NCI-H748 treated with DMSO at 0.1 percent for 48 hours (cell line): ENCODE measurements at places on chromosomes 1 and 21.

DNA sequence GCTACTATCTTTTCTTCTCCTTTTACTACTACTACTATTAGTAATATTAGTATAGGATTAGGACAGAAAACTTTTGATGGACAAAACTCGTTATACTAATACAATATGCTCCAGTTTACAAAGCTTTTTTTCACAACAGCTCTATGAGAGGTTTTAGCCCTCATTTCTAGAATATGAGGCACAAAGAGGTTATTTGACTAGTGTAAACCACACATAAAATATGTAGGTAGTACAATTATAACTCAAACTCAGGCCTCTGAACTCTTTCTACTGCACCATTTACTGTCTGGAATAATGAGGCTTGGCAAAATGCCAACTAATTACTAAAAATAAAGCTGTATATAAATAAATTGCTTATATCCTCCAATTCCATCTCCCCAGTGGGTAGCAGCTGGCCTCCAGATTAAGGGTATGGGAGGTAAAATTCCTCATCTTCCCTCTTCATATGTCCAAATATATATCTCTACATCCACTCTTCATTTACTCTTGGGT is 99.9 kb downstream of the LYST start:
- no peak for DNase-seq

GRCh38 chr1:57916041-57916440 is 492.2 kb upstream of the DAB1 start:
- no peak for DNase-seq

DNA sequence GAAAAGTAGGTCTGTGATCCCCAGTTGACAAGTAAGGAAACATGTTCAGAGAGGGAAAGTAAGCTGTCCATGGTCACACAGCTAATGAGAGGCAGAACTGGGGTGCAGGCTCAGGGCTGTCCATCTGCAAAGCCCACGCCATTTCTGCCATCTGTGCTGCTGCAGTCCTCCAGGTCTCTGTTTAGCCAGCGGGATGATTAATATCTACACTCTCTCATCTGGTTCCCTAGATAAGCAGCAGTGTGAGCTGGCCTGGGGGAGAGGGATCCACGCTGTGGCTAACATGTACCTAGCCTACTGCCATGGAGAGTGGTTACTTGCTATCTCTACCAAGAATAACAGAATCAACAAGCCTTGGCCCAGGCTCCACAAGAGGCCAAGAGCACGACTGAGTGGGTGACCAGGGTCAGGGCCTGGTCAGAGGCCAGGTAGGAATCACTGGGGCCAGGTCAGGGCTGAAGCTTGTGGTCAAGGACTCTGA is 75.2 kb downstream of the TRABD2B start:
- no peak for DNase-seq

- DNase-seq: no peak
These were observed 29.8 kb downstream of the GPA33 start for GRCh38 chr1:167060141-167061072.

DNA sequence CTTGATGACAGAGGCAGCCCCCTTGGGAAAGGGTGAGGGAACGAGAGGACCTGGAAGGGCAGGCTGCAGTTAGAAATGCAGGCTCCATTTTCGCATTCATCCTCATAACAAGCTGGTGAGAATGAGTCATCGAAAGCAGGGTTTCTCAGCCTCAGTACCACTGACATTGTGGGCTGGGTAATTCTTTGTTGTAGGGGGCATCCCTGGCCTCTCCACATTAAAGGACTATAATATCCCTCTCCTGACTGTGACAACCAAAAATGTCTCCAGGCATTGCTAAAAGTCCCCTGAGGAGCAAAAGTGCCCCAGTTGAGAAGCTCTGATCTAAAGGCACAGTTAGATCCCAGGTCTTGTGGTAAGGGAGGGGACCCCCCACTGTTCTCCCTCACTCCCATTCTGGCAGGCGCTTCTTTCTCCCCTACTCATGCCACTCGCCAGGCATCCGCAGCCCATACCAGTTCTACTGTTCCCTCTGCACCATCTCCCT is 20.4 kb downstream of the KCNN3 start:
- DNase-seq: no peak

DNA sequence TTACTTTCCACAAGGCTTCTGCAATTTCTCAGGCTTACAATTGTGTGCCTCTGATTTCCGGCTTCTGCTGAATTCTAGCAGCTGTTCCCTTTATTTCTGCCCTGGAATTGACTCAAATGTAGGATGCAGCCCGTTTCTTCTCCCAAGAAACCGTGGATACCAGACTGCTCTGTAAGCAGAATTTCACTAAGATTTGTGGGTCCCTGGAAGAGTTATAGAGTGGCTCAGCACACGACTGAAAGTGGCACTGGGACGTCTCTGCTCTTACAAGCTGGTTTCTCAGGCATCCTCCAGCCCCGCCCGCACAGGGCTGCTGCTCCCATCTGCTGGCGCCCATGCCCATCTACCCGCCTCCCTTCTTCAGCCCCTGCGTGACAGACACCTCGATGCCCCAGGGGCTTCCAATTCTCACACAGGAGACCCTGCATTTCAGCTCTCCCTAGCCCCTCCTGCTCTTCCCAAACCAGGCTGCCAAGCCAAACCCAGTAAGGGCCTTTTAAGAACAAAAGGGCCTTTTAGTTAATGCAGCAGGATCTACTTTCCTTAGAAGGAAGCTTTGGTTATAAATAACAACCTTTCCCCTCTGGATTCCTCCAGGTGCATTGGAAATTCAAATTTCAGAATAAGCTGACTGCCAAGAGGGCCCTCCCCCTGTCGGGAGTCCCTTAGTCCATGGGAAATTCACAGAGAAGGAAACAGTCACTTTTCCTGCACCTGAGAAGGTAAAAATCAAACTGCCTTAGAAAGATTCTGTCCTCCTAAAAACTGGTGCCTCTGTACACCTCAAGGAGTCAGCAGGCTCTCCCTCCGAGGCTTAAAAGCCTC is 45.4 kb upstream of the TENT5B start:
- no peak for DNase-seq

GRCh38 chr21:32137266-32137665 is 141.6 kb downstream of the MIS18A start:
- no peak for DNase-seq

DNA sequence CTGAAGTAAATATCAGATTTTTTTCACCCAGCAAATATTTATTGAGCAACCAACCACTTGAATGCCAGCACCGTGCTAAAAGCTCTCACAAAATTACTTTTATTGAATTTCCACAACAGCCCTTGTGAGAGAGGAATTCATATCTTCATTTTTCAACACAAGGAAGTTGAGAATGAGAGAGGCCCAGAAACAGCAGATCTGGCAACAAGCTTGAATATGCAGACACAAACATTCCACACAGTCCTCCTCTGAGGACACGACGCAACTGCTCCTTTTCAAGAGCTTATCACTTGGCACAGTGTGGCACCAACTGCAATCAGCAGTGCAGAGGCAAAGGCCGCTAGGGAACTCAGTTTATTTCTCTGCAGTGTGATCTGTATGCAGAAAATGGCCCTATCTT is 32.2 kb upstream of the IFNAR2 start:
- no peak for DNase-seq

DNA sequence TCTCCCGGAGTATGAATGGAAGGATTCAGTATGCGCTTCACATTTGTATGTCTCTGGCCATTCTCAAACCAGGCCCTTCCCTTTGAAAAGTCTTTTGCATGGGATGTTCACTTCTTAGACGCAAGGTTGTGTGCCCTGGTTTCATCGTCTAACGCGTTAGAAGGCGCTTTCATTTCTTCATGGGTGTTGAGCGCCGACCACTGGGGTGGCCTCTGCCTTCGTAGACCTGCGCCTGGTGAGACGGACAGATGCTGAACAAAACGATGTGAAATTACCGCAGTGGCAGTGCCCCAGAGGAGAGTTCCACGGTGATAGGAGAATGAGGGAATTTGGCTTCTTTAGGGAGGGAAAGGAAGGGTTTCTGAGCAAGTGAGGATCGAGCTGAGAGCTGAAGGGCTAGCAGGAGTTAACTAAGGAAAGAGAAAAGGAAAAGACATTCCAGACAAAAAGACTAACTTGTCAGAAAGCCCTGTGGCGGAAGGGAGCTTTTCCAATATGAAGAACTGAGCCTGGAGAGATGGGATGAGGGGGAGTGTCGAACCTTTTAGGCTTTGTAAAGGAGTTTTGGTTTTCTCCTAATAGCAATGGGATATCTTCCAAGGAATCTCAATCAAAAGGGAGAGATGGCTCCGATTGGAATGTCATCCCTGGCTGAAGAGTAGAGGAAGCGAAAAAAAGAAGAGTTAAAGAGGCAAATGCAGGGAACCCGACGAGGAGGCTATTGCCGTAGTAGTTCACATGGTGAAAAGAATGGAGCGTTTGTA is 951 bp downstream of the GGPS1 start:
- no peak for DNase-seq

- DNase-seq: peak; percentile 73
These were observed 266.9 kb downstream of the PTPRU start for GRCh38 chr1:29502911-29503840.

DNA sequence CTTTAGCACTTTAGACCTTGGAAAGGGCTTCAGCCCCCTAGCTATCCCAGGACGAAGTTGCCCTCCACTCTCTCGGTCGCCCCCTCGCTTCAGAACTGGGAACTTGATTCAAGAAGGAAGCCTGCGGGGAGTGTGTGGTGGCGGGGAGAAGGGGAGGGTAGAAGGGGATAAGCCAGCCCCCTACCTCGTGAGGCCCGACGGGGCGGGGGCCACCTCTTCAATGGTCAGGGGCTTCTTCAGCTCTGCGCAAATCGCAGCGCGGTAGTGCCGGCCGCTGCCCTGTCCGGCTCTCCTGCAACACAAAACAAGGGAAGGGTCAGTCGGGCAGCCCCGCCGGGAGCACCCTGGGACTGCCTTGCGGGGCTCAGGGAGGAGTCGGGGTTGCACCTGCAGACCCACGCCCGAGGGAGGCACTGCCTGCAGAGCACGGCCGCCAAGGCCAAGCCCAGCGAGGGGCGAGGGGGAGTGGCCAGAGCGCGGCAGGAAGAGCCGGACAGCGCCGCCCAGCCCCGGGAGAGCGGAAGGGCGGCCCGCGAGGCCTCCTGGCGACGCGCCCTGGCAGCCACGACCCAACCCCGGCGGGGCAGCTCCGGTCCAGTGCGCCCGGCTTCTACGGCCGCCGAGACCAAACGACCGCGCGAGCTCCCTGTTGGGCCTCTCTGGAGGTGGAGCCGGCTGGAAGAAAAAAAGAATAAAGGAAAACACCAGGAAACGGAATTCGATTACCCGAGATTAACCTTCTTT is 56.2 kb upstream of the RASAL2 start:
- no peak for DNase-seq

DNA sequence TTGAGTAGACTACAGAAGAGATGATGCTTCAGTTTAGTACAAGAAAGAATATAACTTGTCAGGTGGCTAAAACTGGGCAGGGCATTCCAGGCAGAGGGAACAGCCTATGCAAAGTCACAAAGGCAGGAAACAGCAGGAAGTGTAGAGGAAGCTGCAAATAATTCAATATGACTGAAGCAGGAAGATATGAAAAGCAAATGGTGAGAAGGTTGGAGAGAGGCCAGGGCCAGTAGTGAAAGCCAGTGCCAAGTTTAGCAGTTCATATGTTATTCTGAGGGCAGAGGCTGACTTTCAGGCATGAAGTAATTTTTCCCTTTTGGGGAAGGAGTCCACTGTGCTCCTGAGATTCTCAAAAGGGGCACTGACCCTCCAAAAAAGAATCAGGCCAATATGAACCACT is 8.0 kb upstream of the YBX1 start:
- no peak for DNase-seq

- no peak for DNase-seq
These were observed 22.1 kb upstream of the SSX2IP start for GRCh38 chr1:84712276-84712874.

DNA sequence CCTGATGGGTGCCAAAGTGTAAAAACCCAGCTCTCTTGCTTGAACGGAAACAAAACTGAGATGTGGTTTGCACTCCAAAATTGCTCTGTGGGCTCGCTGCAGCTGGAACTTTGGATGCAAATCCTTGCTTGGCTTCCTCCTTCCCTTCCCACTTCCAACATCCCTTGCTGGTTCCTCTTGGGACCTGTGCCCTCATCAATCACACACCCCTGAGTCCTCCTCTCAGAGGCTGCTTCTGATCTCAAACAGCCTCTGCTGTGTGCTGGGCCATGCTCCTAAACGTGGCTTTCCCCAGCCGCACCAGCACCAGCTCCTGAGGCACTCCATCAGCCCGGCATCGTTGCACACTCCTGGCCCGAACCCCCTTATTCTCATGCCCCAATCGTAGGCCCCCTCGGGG is 124.3 kb upstream of the RAB4A start:
- DNase-seq: no peak

- peak; percentile 14 for DNase-seq
These were observed 34.1 kb upstream of the CNIH3 start for GRCh38 chr1:224582041-224582440.

DNA sequence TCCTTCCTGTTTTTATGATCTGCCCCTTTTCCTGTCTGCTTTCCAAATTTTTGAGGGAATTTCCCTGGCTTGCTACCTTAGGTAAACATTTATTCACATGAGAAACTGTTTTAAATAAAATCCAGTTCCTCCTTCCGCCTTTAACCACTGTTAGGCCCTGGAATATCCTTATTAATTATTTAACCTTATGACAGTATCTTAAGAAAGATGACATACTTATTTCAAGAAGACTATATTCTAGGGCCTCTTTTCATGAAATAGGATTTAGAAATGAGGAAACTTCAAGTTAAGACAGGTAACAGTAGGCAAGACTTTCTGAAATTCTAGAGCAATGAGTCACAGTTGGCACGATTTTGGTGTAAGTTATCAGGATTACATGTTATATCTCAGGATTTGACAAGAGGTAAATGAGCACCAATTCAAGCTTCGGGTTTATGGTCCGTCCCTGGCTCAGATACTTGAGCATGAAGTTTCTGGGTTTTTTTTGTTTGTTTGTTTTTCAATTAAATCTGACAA is 2.0 kb upstream of the TNFSF18 start:
- DNase-seq: no peak

- no peak for DNase-seq
These were observed 418.9 kb upstream of the PRMT6 start for GRCh38 chr1:106637566-106637965.

GRCh38 chr1:42177541-42177981 is 13.0 kb upstream of the GUCA2A start:
- peak; percentile 94 for DNase-seq

DNA sequence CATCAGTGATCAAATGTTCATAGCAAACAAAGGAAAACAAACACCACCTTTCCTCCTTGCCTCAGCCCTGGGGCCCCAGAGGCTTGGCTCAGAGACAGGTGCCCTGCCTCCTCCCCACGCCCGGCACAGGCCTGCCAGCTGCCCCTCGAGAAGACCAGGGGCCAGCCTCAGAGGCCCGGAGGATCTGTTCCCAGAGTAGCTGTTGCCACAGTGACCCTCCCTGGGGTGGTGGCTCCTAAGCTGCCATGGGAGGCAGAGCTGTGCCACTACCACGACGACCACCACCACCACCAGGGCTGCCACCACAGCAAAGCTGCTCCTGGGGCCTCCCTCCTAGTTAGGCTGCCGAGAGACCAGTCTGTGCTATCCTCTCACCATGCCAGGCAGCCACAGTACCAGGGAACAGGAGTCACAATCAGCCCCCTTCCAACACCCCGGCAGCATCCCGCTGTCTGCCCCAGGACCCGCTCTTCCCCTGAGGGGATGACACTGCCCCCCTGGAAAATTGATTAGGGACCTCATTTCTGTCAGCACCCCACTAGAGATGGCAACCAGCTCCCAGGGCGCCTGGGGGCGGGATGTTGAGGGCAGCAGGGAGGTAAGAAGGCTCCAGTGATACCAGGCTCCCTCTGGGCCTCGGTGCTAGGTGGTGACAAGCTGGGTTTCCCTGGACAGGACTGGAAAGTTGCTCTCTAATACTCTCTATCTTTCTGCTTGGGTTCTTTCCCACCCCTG is 30.5 kb downstream of the KCNC4 start:
- DNase-seq: no peak

GRCh38 chr1:91700771-91701471 is 185.0 kb downstream of the TGFBR3 start:
- no peak for DNase-seq
